T-helper 9 cell (primary cell): ENCODE measurements at places on chromosomes 1 and 21.
A peak's percentile ranks its signal among the peaks of the same experiment; 100 is the strongest.

GRCh38 chr1:115136106-115136505 is 46.8 kb upstream of the TSPAN2 start:
- DNase-seq: no peak

- DNase-seq: no peak
These were observed 241.8 kb downstream of the KIF26B start for GRCh38 chr1:245396615-245397014.

DNA sequence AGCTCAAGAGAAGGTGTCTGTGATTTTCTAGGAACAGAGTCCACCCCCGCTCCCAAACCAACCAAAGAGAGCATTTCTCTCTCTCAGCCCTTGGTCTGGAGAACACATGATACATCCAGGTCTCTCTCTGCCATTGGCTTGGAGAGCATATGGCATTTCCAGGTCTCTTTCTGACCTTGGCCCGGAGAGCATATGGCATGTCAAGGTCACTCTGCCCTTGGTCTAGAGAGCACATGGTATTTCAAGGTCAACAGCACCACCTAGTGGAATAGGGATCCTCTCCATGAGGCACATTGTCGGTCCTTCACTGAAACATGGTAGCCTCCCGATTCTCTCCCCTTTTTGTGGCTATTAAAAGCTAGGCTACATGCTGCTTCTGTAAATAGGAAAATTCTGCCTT is 437.7 kb upstream of the OLFM3 start:
- no peak for DNase-seq

DNA sequence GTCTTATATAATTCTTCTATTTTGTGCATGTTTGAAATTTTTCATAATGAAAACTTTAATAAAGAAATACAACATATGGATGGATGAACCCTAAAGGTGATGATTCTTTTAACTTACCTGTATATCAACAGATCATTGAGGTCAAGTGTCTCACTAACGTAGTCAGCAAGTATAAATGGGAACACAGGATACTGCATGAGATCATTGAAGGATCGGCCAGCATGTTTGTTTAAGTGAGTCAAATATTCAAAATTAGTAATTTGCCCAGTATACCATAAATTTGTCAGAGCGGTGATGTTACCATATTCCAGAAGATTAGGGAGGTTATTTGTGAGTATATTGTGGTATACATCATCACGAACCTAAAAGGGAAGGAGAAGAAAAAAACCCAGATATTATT is 71.0 kb upstream of the GNG4 start:
- DNase-seq: no peak

DNA sequence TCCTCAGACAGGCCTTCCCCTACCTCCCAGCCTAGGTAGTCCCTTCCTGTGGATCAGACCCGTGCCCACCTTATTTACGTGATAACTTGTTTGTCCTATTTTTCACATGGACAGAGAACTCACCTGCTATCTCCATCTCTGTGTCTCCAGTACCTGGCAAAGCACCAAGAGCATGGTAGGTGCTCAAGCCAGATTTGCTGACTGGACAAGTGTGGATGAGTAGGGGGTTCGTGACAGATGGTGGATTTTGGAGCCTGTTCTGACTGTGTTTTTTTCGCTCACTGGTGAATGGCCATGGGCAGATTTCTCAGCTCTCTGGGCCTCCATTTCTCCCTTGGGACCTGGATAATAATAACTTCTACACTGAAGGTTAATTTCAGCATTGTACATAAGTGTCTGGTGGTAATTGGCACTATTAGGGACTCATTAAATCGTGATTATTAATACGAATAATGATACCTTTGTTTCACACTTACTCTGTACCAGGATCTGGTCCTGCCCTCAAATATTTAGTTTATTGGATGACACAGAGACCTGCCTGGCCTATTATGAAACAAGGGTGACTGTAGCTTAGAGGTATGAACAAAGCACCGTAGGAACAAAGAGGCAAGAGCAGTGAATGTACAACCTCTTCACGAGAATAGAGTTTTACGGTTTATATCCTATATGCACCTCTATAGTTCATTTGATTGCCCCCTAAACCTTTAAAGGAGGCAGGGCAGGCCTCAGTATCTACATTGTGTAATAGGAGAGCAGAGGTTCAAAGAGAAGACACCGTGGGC is 24.5 kb upstream of the SLC26A9 start:
- DNase-seq: no peak

DNA sequence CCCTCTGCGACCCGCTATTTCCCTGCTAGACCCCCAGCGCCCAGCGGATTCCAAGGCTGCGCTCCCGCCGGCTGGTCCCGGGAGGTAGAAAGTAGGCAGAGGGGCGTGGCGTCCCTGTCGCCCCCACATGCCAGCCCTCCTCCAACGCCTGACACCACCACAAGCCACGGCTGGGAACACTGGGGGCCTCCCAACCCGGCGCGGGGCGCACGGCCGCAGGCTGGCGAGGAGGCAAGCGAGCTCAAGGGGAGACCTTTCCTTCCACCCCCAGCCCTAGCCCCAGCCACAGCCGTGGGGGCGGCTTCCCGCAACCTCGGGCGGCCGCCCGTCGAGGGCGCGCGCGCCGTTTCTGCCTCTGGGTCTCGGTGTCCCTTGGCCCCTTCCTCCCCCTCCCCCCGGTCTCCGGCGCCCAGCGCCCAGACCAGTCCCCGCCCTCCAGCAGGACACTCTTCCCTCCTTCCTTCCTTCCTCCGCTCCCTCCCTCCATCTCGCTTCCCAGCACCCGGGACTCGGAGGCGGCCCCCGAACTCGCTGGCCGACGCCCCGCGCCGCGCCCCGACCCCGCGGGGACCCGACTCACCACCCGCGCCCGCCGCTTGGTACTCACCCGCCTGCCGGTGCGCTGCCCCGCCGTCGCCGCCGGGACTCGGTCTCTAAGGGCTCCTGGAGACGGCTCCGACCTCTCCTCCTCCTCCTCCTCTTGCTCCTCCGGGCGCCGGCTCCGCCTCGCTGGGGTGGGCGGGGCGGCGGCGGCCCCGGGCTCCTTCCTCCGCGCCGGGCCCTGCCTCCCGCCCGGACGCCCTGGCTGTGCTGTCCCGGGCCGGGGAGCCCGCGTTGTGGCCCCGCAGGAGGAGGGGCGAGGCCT is at the start of gene GNG12:
Gene GNG12, minus strand, starts transcription at position 731 of the 865 bp plus-strand sequence. CDS start 125,781 bp downstream, outside the sequence.
- DNase-seq: no peak

- DNase-seq: no peak
These were observed 17.9 kb downstream of the HMGN2 start for GRCh38 chr1:26490155-26490554.

DNA sequence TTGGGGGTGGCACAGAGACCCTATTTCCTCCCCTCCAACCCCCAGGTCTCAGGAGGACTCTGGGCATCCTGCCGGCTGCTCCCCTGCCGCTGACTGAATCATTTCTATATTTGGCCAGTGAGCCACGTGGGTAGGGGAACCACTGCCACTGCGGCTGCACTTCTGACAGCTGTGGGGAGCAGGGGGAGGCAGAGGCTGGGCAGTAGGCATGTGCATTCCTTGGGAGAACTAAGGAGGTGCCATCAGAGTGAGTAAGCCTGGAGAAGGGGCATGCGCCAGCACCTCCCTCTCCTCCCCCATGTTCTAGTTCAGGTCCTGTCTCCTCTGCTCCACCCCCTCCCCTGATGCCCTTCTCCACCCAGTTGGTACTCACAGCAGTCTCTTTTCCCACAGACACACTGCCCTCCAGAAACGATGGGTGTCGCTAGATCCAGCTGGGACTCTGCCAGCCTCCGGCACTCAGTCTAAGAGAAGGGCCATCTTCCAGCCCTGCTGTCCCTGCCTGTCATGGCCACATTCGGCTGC is 12.0 kb downstream of the PPFIA4 start:
- DNase-seq: no peak

DNA sequence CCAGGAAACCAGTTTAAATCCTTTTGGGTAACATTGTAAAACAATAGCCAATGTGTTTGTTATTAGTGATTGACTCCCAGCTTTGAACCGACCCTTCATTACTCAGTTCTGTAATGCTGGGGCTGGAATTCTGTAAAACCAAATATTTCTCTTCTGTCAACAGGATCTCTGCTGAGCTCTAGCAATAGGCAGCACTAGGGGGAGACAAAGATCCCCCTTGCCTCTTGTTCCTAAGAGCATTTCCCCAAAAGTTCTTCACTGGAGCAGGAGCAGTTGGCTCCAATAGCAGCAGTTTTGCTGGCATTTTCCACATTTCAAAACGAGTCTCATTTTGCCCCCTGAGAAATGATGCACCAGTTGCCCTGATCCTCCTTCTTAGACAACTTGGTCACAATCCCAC is 1671.1 kb downstream of the MRPL39 start:
- no peak for DNase-seq

- no peak for DNase-seq
These were observed 10.9 kb downstream of the LRRC71 start for GRCh38 chr1:156931211-156931952.

- DNase-seq: no peak
These were observed 5.1 kb downstream of the SH2D1B start for GRCh38 chr1:162406811-162407210.

DNA sequence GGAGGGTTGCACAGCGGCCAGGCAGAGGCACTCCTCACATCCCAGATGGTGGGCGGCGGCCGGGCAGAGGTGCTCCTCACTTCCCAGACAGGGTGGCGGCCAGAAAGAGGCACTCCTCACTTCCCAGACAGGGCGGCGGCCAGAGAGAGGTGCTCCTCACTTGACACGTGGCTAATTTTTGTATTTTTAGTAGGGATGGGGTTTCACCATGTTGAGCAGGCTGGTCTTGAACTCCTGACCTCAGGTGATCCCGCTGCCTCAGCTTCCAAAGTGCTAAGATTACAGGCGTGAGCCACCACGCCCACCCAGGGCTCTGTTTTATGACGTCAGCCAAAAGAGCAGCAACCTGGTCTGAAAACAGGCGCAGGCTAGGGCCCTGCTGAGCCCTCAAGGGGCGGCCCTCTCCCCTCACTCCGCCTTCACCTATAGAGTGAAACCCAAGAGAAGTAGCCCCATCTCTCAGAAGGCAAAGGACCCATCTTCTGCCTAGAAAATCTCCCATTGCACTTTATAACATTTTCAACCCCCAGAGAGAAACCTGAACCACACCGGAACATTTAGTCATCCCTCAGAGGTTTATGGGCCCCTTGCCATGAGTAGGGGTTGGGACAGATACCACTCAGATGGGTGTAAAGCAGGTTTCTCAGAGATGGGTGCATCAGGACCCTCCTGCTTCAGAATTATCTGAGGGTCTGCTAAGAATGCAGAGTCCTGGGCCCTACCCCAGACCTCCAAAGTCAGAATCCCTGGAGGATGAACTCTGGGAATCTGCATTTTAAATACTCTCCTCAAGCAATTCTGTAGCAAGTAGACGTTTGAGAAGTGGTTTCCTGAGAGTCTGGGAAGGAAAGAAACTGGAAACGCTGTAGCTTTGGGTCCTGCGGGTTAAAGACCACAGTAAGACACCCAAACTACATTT is 40.8 kb downstream of the CDK18 start:
- DNase-seq: no peak

DNA sequence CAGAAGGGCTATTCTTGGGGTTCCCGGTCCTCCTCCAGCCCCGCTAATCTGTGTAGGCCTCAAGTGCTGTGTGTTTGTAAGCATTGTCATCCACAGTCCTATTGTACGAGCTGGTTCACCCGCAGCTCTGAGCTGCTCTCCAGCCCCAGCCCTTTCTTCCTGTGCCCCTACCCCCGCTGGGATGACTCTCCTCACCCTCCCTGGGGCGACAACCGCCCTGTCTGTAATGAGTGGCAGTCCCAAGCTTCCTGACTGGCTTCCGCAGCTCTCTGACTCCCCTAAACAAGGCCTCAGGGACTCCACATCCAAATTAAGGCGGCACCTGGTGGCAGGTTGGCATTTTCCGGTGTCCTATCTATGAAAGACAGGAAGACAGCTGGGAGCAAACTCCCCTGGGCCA is 45.8 kb downstream of the TFF3 start:
- DNase-seq: no peak

DNA sequence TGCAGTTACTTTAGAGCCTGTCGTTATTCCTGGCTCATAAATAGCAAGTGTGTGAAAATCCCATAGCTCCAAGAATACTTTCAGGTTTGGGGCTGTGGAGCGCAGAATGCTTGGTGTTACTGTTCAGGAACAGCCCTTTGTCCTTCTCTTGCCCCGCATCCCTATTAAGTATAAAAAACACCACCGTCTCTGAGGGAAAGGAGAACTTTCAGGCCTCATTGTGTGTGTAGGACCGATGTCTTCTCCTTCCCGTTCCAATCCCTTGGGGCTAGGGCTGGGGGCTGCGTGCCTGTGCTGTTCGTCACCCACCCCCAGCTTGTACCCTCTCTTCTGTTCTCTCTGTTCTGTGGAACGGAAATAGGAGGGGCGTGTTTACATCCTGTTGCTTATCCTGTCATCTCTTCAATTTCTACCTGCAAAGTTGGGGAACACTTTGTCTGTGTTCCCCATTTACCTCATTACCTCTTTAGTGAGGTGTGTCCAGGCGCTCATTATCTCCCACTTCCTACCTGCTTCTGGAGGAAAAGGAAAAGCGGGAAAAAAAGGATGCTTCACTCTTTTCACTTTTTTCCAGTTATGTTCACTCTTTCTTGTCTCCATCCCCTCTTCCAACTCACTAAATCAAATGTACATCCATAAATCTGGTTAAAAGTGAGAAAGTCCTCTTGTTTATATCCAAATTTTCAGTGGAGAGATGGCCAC is 788 bp upstream of the TXNIP start:
- peak; percentile 47 for DNase-seq

DNA sequence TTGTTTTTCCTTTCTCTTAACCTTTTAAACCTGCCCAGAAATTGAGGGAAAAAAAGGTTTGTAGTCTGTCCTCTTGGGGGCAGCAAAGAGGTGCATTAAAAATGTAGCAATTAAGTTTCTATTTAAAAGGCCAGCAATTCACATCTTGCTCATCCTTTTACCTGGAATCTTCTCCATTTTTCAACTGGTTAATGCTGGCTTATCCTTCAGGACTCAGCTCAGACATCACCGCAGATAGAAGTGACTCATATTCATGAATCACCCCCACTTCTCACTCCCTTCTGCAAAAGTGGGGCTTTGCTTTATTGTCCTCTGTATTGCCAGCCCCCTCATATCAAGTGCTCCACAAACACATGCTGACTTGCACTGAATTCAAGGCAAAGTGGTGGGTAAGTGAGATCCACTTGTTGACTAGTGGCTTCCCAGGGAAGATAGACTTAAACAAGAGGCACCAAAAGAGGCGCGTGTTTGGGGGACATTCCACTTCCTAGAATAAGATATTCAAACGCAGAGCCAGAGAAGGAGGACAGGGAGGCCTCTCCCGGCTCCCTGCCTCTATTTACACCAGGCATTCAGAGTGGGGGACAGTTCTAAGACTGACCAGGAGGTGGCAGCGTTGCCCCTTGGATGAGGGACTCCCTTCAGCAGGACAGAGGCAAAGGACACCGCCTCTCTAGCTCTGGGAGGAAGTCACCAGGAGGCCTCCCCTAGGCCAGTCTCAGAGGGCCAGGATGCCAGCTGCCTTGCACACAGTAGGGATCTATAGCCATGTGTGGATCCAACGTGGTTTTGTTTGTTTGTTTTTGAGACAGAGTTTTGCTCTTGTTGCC is 23.2 kb upstream of the ZNF648 start:
- DNase-seq: peak; percentile 70

DNA sequence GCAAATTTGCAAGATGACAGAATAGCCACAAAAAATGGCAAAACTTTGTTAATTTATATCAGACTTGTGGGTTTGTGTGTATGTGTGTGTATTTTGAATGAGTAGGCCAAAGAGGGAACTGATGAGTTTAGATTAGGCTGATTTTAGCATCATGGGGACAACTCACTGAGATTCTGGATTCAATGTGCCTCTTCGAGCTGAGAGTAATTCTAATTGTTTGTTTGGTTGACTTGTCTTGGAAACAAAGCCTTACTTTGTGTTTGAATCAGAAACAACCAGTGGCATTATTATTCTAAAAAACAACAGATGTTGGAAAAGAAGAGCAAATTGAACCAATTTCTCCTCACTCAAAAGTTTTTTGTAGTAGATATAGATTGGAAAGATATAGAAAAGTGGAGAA is 40.5 kb upstream of the C21orf91 start:
- DNase-seq: no peak
